ENCODE measurements at places on chromosomes 5 and 9. TPM values are rescaled to one million over a fixed set of nuclear protein-coding genes. Genes with fewer than 3 reads are reported as not detected.

DNA sequence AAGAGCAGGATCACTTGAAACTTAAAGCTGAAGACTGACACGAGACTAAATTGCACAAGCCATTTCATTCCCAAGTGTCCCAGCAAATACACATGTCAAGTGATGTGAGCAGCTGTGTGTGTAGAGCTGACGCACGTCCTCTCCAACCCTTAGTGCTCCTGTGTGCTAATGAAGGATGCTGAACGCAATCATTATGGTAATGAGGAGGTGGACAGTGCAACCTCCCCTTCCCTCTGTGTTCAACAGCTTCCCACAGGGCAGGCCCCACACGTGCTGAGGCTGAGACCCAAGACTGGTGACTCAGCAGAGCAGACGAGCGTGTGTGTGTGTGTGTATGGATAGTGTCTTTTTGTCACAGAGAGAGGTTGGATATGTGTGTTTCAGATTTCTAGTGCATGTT lies 702.1 kb downstream of the SEMA5A start:
- DNase-seq: no peak

PALM2AKAP2 gene
- 120 TPM for total RNA-seq

DNA sequence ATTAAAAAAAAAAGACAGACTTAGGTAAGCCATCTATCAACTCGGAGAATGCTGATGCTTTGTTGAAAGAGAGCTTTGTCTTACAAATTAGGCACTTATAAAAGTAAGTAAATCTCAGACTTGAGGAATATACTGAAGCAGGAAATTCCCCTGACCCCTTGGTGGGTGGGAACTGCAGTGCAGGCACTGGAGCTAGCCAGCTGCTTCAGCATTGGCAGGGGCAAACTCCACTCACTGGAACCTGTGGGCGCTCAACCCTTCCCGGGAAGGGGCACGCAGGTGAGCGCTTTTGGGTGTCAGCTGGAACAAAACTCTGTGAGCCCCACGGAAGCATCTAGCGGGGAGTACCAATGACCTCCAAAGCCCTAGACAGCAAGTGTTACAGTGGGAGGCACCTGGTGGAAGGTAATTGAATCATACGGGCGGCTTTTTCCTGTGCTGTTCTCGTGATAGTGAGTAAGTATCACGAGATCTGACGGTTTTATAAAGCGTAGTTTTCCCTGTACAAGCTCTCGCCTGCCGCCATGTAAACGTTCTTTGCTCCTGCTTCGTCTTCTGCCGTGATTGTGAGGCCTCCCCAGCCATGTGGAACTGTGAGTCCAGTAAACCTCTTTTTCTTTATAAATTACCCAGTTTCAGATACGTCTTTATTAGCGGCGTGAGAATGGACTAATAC lies 628.0 kb upstream of the CDH18 start:
- DNase-seq: no peak

IL3 gene
- total RNA-seq: not detected

C9 gene
- not detected for total RNA-seq

DNA sequence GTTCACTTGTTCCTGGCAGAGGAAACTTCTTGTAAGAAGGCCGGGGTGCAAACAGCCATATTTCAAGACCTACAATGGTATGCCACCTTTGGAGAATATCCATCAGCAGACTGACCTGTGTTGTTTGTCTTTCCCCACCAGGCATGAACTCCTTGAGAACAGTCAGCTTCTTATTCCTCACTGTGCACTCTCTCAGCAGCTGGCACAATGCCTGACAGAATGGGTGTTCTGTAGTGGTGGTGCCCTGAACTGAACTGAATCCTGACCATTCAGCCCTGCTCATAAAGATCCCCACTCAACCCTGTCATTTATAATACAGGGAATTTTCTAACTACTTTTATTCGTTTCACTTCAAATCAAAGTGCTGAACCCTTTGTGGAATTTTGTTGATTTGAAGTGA lies 206.9 kb downstream of the COX7C start:
- no peak for DNase-seq

FBXO4 gene
- total RNA-seq: 11.2 TPM

All from mesenteric fat pad (tissue), 1 donor.